ENCODE measurements at places on chromosomes 1 and 21.

GRCh38 chr1:44016041-44016889, 15.0 kb downstream of the SLC6A9 start:
- no peak for DNase-seq

DNA sequence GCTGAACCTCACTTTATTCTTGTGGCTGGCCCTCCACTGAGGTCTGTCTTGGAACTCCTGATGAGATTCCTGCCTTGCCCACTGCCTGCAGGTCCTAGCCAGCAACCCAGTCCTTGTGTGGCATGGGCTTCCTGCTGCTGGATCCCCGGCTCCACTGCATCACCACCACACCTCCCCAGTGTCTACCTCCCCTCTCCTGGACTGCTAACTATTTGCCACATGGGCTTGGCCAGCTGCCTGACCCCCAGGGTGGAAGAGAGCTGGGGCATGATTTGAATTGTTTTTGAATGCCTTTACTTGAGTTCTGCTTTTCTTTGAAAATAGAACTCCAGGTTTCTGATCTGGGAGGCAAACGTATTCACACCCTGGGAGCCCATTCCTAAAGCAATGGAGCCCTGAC, 41.2 kb downstream of the SPAG17 start:
- DNase-seq = no peak

DNA sequence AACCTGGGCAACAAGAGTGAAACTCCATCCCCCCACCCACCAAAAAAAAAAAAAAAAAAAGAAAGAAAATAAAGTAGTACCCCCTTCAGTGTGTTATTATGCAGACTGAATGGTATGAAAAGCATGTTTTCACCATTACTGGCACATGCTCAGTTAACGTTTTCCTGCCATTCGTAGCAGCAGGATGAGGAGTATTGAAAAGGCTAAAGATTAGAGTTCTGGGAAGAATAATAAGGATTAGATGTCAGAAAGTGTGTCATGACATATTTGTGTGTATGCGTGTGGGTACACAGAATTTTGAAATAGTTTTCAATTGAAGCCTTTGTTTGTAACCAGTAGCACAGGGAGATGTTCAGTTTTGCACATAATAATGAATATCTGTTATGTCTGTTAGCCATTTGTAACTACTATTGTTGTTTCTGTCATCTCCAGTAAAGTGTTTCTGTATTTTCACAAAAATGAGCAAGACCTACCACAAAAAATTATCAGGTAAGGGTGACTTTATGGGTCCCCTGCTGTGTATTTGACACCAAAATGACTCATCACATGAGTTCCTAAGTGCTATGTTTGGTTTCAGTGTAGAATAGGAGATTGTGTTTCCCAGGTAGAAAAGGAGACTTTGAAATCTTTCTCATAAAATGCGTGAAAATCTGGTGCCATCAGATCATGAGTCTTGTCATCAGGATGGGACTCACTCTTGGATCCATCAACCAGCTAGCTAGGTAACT, 358.9 kb downstream of the DISC1 start:
- no peak for DNase-seq

GRCh38 chr1:205588636-205589035, 43.2 kb downstream of the ELK4 start:
- DNase-seq = no peak

DNA sequence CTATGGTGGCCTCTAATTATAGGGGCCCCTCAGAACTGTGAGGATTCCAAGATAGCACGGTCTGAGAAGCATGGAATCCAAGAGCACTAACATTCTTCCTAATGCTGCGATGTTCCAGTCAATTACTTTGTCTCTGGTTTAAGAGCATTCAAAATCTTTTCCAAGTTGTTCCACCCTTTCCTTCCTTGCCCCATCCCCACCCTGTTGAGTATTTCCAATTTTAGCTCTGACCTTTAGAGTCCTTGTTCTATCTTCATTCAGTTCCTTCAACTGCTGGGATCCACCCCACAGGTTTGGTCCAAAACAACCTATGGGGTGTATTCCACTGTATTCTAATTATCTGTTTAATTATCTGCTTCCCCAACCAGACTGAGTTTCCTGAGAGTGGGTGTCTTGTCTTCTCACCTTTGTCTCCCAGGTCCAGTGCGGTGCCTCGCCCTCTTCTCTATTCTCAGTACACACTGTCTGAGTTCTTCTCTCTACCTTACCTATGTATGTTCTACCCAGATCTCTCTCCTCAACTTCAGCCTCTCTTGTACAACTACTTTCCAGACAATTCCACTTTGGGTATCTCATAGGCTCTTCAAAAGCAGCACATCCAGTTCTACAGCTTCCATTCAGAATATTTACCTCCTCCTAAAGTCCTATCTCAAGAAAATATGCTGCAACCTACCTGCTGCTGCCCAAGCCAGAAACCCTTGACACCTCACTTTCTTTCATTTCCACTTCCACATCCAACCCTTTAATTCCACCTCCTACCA, 25.0 kb upstream of the BCL9 start:
- no peak for DNase-seq

GRCh38 chr1:59290193-59290949, 6.5 kb upstream of the FGGY start:
- DNase-seq = no peak

DNA sequence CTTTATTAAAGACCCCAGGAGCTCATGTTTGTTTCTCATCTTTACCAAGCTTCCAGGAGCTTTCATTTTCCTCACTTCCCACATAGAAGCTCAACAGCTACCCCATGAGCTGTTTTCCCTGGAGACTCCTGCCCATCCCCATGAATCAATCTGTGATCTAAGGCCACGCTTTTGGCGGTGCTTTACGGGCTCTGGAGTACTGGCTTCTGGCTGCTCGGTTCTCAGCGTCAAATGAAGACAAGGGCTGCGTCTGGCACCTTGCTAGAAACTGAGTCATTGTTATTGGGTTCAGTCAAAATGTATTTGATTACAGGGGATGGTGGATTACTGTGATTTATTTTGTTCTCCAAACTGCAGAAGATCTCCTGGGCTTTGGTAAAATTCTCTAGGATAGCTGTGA, 39.9 kb downstream of the ACP6 start:
- peak; percentile 47 for DNase-seq

DNA sequence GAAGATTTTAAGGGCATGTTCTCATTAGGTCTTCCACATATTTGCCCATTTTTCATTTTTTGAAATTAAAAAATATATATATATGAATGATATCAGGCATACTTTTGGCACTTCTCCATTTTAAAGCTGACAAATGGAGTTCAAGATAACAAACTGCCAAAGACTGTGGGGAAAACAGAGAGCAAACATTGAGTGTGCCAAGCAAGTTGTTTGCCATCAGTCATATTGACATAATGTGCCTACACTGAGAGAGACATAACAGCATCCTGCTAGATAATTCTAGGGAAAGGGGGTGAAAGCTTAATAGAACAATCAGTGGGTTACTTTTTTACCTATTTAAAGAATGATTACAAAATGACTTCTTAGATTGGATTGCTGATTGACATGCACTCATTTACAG, 529.4 kb upstream of the CXADR start:
- DNase-seq = no peak

DNA sequence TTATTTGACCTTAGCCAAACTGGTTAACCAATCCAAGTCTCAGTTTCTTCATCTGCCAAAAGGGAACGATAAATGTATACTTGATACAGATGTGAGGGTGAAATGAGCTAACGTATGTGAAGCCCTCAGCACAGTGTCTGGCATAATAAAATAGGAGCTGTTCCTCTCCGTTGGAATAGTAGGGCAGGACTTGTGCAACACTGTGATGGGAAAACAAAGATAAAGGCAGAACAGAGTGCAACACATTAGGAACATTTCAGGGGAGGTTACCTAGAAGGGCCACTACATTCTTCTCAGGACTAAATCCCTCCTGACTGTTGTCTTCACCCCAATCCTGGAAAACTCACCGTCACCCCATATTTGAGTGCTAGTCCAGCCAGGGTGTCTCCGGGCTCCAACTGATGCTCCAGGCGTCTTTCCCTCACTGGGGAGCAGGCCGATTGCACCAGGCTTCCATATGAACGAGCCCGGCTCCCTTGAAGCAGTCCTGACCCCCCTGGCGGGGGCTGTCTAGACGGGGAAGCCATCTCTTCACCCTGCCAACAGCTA, 896 bp downstream of the LYSMD1 start:
- DNase-seq = no peak

DNA sequence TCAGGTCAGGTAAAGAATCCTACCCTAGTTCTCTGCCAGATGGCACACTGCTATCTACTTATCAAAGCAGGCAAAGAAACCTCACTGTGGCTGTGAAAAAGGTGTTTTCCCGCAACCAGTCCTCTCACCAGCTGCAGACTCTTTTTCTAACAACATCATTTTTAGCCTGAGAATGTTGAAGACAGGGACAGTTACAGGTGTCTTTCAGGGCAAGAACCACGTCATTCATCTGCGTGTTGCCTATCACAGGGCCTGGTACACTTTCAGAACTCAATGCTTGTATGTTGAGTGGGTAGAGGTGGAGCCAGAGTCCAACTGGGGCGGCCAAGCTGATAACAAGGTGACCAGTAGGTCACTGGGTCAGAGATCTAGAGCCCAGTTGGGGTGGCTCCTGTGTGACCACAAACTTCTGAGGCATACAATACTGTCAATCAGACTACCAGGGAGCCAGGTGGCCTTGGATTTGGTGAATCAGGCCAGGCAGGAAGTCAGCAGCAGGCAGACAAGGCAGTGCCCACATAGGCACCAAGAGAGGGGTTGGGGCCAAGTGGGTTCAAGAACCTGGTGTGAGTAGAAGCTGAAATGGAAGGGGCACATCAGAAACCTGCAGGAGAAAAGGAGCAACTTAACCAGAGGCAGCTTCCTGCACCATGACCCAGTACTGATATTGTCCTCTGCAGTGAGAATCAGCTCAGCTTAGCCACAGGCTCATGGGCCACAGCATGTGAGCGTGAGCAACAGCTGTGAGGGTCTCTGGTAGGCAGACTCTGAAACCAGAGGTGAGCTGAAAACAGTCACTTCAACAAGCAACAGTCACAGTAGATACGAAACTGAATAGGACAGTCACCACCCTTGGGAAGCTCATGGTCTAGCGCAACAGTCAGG, 123.6 kb downstream of the DTL start:
- DNase-seq = no peak

DNA sequence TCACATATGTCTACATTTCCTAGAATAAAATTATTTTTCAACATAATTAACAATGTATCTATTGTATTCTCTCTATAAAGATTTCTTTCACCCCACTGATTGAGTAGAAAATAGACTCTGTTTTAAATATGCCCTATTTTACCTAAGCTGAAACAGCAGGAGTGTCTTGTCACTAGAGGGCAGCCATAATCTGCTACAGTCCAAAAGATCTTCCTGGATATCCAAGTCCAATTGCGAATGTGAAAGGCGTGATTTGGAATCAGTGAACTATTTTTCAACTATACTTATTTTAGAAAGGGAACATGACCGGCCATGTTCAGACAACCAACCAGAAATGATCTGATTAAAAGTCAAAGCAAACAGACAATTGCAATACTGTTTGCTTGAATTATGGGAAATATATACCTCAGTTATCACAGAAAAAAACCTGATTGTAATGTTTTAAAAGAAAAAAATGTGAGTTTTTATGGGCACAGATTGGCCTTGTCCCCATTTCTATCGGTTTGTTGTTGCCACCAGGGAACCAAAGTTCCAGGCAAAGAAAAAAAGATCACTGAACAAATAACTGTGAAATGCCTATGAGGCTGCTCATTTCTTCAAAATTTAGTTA, 1211.0 kb upstream of the ADGRL4 start:
- DNase-seq = peak; percentile 60

DNA sequence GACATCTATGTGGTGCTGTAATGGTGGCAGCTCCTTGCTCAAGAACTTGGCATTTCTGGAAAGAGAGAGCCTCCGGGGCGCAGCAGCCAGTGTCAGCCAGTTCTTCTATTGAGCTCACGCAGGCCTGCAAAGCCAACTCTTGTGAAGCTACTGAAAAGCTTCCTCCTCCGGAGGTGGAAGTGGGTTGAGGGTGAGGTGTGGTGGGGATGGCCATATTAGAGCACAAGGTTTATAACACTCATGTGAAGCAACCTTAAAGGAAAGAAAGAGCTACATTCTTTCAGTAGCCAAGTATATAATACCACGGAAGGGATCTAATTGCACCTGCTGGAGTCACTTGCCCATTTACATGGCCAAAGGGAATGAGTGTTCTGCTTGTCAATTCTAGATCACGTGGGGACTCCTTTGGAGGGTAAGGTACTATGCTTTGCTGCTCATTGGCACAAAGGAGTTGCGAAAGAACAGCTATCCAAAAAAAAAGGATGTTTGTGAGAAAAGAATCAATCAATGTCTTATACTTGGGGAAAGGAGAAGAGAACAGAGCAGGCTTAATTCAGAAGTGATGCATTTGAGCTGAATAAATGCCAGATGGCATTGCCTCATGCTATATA, 18.3 kb upstream of the MAP10 start:
- DNase-seq = no peak

- no peak for DNase-seq
These were observed 132.9 kb upstream of the NRIP1 start for GRCh38 chr21:15197696-15198095.

- no peak for DNase-seq
These were observed 20.8 kb downstream of the PRKCZ start for GRCh38 chr1:2070800-2071530.

DNA sequence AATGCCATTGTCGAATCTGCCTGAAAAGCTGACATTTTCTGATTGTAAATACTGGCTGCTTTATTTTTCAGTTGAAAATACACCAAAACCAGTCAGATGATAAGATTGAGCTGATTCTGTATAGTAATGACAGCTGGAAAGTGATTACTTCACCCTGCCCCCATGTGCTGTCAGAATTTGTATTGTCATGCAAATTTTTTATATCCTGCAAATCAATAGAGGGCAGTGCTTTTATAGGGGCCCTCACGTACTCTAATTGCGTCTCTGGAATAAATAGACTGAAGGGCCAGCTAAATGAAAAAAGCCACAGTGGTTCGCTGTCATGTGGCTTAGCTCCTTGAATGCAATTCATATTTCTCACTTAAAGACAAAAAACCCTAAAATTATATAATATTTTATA, 208.6 kb downstream of the LHX8 start:
- DNase-seq = no peak
